ENCODE measurements at places on chromosomes 1 and 21.

DNA sequence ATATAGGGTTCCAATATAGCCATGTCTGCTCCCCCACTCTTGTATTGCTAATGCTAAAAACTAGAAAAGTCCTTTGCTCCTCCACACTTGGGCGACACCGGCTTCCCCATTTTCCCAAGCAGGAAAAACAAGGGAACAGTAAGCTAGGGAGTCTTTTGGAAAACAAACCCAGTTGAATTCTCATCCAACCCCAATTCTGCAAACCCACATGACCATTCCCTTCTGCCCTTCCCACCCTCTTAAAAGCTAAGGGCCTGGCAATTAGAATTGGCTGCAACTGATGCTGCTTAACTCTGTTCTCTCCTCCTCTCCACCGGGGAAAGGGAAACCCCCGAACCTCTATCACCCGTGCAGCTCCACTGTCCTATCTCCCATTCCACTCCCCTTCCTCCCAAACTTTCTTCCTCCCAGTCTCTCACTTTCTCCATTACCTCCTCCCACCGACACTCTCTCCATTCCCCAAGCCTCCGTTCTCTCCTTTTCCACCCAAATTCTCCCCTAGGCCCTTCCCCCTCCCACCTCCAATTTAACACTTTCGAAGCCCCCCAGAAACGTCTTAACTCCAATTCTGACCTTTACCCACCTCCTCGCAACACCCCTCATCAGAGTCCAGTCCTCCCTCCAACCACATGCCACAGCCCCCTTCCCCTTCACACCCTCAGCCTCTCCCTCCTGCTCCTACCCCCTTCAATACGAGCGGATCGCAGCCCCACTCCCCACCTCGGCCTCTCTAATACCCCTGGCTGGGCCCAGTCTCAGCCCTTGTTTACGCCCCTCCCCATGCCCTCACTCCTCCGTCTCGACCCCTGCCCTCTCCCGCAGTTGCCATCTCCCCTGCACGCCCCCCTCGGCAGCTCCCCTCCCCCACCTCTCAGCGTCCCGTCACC lies 701 bp downstream of the DEDD start:
- peaks cover 7% of the 10 kb centered on the region for H3K36me3 ChIP-seq
- no peaks in the 10 kb centered on the region for H3K27me3 ChIP-seq
- DNase-seq: no peak
- peaks cover 16% of the 10 kb centered on the region for H3K4me1 ChIP-seq
- no peak overlapping the region for H3K4me3 ChIP-seq

DNA sequence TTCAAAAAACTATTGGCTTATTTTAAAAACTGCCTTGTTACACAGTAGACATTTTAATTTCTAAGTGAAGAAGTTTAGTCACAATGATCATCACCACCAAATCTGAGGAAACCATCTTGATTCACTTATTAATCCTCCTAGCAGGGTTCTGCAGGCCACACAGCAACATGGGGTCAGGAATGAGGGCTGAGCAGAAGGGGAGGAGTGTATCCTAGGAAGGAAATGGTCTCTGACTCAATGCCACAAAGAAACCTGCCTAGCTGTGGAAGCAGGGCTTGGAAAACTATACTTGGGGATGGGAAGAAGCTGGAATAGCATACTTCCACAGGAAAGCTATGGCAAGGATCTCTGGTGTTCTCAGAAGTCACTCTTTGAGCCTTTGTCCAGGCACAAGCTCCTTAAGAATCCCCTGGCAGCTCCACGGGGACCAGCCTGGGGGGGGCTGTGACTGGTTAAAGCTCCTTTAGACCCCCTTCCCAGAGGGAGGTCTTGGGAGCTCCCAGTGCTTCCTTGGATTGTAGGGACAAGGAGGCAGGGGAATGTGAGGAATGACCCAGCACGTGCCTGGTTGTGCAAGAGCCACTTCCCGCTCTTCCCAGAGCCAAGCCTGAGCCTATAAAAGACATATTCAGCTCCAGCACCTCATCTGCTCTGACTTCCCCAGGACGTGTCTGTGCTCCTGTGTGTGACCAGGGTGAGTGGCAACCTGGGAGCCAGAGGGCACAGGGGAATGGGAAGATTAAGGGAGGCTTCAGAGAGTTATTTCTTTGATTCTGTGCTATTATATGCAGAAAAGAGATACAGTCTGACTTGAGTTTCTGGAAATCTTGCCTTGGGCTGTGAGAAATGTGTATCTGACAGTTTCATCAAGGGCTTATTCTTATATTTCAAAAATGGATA lies at the start of gene LCE2A:
TSS of gene LCE2A (plus strand) at position 645 of the 900 bp plus-strand sequence. CDS start 557 bp downstream, outside the sequence.
- no peak within 1 kb of the TSS for H3K27ac ChIP-seq
- H3K27me3 ChIP-seq: peaks cover 3% of the 10 kb centered on the region
- H3K36me3 ChIP-seq: no peaks in the 10 kb centered on the region

DNA sequence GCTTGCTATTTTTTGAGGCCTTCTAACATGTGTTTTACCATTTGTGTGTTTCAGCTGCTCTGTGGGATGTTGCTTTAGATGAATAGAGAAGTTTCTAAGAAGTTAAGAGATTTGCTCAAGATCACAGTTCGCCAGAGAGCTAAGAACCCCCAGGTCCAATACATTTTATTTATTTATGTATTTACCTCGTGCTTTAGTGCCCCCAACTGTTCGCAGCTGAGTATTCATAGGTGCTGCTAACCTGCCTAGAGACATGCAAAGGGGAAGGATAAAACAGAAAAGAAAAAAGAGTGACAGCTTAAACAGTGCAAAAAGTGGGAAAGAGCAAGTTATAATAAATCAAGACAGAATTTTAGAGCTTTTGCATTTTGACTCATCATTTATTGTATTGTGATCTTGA lies 31.1 kb downstream of the NFYC start:
- DNase-seq: no peak
- H3K27ac ChIP-seq: peak overlapping the region; percentile 26
- H3K4me1 ChIP-seq: peaks cover 28% of the 10 kb centered on the region

GRCh38 chr1:21891621-21892479 lies 45.3 kb downstream of the HSPG2 start:
- no peak overlapping the region for H3K4me3 ChIP-seq
- no peaks in the 10 kb centered on the region for H3K4me1 ChIP-seq
- DNase-seq: no peak
- no peaks in the 10 kb centered on the region for H3K36me3 ChIP-seq
- H3K27ac ChIP-seq: no peak overlapping the region

DNA sequence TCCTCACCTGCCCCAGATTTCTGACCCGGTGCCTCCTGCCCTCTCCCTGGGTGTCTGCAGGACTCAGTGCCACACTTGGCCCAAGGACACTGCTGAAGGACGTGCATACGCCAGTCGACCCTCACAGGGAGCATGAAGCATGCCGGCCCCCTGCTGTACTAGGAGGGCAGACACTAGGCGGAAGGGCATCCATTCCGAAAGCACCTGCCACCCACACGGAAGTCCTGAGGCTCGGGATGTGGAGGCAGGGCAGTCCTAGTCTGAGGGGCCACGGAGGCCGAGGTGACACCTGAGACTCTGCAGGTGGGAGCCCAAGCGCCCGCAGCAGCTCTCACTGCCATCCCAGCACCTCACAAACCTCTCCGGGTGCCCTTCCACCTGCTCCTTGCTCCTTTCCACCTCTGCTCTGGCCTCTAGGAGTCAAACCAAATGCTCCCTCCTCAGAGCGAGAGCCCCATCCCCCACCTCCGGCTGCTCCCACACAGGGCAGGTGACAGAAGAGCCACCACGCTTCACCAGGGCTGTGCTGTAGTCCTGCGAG lies 2.4 kb downstream of the NPHP4 start:
- no peak for DNase-seq
- peaks cover 27% of the 10 kb centered on the region for H3K4me1 ChIP-seq
- H3K4me3 ChIP-seq: no peak overlapping the region
- H3K27ac ChIP-seq: no peak overlapping the region

DNA sequence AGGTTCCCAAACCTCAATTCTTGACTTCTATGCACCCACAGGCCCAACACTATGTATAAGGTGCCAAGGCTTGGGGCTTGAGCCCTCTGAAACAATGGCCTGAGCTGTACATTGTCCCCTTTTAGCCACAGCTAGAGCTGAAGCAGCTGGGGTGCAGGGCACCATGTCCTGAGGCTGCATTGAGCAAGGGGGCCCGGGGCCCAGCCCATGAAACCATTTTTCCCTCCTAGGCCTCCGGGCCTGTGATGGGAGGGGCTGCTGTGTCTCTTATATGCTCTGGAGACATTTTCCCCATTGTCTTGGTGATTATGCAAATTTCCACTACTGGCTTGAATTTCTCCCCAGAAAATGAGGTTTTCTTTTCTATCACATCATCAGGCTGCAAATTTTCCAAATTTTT lies 155.5 kb downstream of the FASLG start:
- H3K36me3 ChIP-seq: peaks cover 5% of the 10 kb centered on the region
- H3K4me3 ChIP-seq: no peak overlapping the region
- no peak for DNase-seq
- H3K27ac ChIP-seq: no peak overlapping the region

- DNase-seq: no peak
- H3K27ac ChIP-seq: peak overlapping the region; percentile 39
- peak overlapping the region; percentile 15 for H3K4me3 ChIP-seq
Observed at GRCh38 chr1:160623862-160624261, 23.0 kb downstream of the SLAMF1 start.

DNA sequence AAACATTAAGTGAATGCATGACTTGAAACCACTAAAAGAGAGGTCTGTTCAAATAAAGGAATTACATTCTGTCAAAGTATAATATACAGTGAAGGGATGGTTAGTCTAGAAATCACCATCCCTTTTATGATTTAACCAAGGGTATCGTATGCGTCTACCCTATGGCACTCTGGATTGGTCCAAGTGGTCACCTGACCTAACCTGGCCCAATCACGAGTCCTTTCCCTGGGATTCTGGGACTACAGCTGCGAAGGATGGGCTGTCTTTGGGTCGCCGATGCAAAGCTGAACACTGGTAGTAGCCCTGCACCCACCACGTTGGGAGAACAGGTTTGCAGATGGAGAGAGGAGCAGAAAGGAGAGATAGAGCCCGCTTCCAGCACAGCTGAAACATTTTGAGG lies 30.4 kb upstream of the C1orf198 start:
- H3K27me3 ChIP-seq: peaks cover 1% of the 10 kb centered on the region
- no peak overlapping the region for H3K4me3 ChIP-seq
- peaks cover 8% of the 10 kb centered on the region for H3K36me3 ChIP-seq
- no peaks in the 10 kb centered on the region for H3K4me1 ChIP-seq
- DNase-seq: no peak

GRCh38 chr1:203031467-203031866 lies 5.2 kb downstream of the PPFIA4 start:
- H3K4me3 ChIP-seq: no peak overlapping the region
- no peak for DNase-seq
- H3K36me3 ChIP-seq: no peaks in the 10 kb centered on the region
- H3K27ac ChIP-seq: no peak overlapping the region
- peaks cover 2% of the 10 kb centered on the region for H3K4me1 ChIP-seq

DNA sequence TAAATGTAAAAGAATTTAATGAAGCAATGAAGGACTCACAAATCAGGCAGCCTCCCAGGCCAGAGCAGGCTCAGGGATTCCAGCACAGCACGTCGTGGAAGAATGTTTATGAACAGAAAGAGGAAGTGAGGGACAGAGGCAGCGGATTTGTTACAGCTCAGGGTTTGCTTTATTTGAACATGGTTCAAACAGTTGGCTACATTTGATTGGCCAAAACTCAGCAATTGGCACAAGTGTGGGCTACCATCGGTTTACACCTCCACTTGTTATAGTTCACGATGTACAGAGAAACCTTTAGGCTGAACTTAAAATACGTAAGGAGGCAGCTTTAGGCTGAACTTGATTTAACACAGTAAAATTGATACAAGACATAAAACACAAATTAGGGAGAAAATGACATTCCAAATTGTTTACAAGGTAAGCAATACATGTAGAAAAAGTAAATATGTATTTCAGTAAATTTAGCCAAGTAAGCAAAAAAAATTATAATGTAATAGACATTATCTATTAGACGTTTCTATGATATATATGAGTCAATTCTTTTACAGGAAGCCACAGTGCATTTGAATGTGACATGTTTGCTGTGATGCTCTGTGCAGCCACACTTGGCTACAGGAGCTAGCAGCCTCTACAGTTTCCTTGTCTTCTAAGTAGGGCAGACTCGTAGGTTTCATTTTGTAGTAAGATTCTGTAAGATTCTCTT lies 126.5 kb downstream of the ADSS2 start:
- peaks cover 12% of the 10 kb centered on the region for H3K4me1 ChIP-seq
- H3K36me3 ChIP-seq: peaks cover 5% of the 10 kb centered on the region
- H3K4me3 ChIP-seq: peak overlapping the region; percentile 55
- H3K27me3 ChIP-seq: no peaks in the 10 kb centered on the region
- DNase-seq: no peak

DNA sequence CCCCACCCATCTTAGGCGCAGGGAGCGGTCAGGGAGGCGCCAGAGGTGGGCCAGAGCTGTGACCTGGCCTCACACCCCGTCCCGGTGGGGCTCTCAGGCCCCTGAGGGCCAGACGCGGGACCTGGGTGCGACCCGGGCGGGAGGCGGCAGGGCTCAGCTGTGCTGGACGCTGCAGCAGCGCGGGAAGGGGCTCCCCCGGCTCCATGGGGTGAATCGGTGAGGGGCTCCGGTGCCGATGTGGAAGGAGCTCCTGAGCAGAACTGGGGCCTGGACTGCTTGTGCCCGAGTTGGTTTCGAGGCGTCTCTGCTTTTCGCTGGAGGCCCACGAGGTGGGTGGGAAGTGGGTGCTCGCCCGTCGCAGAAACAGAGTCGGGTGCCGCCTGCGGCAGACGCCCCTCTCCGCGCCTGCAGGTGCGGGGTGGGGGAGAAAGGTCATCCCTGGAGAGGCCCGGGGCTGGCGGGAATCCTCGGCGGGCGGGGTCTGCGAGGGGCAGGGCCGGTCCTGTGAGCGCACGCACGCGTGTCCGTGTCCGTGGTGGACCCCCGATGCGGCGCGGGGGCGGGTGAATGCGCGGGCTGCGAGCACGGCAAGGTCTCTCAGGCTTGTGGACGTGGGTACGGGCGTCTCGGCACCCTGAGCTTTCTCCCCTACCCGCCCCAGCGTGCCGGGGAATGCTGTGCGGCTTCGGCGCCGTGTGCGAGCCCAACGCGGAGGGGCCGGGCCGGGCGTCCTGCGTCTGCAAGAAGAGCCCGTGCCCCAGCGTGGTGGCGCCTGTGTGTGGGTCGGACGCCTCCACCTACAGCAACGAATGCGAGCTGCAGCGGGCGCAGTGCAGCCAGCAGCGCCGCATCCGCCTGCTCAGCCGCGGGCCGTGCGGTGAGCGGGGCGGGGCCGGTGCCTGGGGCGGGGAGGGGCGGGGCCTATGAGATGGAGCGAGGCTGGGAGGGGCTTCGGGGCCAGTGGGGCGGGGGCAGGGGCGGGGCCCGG lies 20.4 kb downstream of the AGRN start:
- peaks cover 1% of the 10 kb centered on the region for H3K36me3 ChIP-seq
- DNase-seq: peak; percentile 51
- peaks cover 30% of the 10 kb centered on the region for H3K4me1 ChIP-seq

DNA sequence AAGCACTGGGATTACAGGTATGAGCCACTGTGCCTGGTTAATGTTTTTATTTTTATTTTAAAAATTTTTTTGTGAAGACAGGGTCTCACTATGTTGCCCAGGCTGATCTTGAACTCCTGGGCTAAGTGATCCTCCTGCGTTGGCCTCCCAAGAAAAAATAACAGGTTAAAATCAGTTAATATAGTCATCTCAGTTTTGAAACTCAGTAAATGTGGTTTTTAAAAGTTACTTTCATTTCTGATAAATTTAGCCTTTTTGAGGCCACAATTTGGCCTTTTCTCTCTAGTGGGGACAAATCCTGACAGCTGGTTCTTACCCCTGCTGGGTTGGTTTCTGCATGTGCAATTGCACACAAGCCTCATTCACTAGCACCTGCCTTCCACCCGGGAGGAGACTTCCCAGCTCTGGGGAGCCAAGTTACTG lies 13.3 kb downstream of the PMF1 start:
- no peaks in the 10 kb centered on the region for H3K27me3 ChIP-seq
- H3K36me3 ChIP-seq: peaks cover 40% of the 10 kb centered on the region
- no peak overlapping the region for H3K27ac ChIP-seq
- no peak for DNase-seq

GRCh38 chr1:240385985-240386978 lies 225.7 kb downstream of the GREM2 start:
- no peak overlapping the region for H3K27ac ChIP-seq
- no peak overlapping the region for H3K4me3 ChIP-seq
- DNase-seq: no peak
- H3K36me3 ChIP-seq: no peaks in the 10 kb centered on the region

Measured in memory B cell (primary cell).